ENCODE measurements at places on chromosomes 11 and 22. TPM values are rescaled to one million over a fixed set of nuclear protein-coding genes. Genes with fewer than 3 reads are reported as not detected.

The RTN4RL2 gene
- total RNA-seq: 0.72 TPM

The KRTAP5-10 gene
- not detected for total RNA-seq

The DDIAS gene
- total RNA-seq: 23.4 TPM

The OR8G1 gene
- total RNA-seq: not detected

The KREMEN1 gene
- 6.2 TPM for total RNA-seq

The LRRC74B gene
- under 0.01 TPM for total RNA-seq

The OR8A1 gene
- not detected for total RNA-seq

The P2RY6 gene
- 9.9 TPM for total RNA-seq

The MOB2 gene
- 24.3 TPM for total RNA-seq

The CHRM1 gene
- total RNA-seq: not detected

The BCO2 gene
- total RNA-seq: 0.10 TPM

The EPS8L2 gene
- total RNA-seq: 3.4 TPM

The GAL gene
- not detected for total RNA-seq

The RIC3 gene
- not detected for total RNA-seq

- DNase-seq: peak; percentile 64
Observed at GRCh38 chr11:29300420-29300819, 716.4 kb downstream of the KCNA4 start.

GRCh38 chr22:19122143-19122751 is at the start of gene DGCR2:
Gene DGCR2 (minus strand): TSS chr22:19122412. CDS start chr22:19122206, 206 bp downstream.
- peak; percentile 91 for DNase-seq

DNA sequence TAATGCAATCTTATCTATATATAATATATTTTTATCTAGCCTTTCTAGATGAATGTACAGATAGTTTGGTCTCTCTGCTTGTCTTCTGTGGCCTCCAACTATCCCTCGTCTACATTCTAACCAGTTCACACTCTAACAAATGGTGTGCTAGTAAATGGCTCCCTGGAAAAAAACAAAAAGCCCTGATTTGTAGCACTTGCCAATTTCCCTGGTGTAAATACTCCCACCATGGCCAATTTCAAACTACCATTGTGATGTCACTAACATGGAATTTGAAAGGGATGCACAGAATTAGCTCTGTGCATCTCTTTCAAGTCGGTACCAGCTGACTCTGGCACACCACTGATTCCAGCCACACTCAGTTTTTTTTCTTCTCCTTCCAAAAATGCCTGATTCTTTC is 154.6 kb downstream of the MYO18B start:
- no peak for DNase-seq

DNA sequence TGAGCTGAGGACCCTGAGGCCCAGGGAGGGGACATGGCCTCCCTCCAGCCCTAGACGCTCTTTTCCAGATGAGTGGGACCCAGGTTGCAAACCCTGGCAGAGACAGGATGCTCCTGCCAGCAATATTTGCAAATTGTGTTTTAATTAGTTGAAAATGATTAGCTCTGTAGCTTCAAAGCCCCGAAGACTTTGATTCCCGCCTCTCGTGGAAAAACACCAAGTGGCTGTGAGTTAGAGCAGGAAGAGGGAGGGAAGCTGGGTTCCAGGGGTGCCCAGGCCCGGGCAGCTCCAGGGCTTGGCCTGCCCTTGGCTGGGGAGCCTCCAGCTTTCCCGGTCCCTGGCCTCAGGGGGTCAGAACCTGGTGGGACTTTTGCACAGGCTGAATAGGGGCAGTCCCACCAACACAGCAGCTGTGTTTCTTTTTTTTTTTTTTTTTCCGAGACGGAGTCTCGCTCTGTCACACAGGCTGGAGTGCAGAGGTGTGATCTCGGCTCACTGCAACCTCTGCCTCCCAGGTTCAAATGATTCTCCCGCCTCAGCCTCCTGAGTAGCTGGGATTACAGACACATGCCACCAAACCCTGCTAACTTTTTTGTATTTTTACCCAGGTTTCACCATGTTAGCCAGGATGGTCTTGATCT is 101.6 kb upstream of the RTL6 start:
- DNase-seq: no peak

GRCh38 chr11:65645710-65646109 is 7.8 kb downstream of the SIPA1 start:
- DNase-seq: no peak

DNA sequence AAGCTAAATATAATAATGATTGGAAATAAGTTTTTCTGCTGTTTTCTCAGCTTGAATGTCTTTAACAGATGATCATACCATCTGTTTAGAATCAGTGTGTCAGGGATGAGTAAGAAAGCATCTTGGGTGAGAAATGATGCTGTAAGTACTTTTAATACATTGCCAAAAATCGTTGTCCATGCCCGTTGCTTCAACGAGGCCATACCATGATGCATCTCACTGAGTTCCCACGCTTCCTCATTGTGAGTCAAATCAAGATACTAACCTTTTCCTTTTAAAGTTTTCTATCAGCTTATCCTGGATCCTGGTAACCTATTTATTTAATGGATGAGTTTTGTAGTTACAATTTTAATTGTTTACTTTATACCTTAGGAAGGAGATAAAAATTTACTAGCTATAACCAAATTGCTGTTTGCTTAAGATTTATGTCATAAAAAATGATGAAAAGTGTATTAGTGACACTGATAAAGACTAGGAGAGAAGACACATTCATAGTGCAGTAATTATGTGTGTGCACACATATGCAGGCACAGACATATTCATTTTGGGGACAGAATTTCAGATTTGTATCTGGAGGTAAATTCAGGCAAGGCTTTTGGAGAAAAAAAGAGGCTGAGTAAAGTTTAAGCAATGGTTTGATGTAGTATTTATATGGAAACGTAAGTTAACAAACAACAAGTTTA is 154.8 kb downstream of the UVRAG start:
- peak; percentile 88 for DNase-seq

- no peak for DNase-seq
Observed at GRCh38 chr11:123640029-123640428, 14.4 kb downstream of the SCN3B start.

- peak; percentile 89 for DNase-seq
Observed at GRCh38 chr11:1559111-1559951, 12.7 kb downstream of the DUSP8 start.

- peak; percentile 33 for DNase-seq
Observed at GRCh38 chr11:46386674-46387073, 4.9 kb downstream of the CHRM4 start.

DNA sequence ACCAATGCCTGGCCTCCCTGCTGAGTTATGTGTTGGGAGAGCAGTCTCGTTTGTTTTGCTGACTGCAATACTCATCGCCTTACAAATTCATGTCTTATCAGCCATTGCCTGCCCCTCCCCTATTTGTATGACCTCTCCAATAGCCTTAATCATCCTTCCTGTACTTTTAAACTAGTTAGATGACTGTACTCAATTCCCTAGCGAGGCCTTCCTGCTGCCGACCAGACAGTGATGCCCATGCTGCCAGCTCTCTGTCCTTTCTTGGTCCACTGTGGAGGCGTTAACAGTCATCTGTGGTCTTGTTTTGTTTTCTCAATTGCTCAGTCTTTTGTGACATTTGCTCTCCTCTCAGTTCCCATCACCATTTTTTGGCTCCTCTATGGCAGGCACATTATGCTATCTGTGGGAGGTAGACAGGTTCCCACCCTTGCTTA is 20.3 kb upstream of the YPEL1 start:
- peak; percentile 7 for DNase-seq

- no peak for DNase-seq
Observed at GRCh38 chr11:112570333-112570732, 309.7 kb upstream of the PLET1 start.

DNA sequence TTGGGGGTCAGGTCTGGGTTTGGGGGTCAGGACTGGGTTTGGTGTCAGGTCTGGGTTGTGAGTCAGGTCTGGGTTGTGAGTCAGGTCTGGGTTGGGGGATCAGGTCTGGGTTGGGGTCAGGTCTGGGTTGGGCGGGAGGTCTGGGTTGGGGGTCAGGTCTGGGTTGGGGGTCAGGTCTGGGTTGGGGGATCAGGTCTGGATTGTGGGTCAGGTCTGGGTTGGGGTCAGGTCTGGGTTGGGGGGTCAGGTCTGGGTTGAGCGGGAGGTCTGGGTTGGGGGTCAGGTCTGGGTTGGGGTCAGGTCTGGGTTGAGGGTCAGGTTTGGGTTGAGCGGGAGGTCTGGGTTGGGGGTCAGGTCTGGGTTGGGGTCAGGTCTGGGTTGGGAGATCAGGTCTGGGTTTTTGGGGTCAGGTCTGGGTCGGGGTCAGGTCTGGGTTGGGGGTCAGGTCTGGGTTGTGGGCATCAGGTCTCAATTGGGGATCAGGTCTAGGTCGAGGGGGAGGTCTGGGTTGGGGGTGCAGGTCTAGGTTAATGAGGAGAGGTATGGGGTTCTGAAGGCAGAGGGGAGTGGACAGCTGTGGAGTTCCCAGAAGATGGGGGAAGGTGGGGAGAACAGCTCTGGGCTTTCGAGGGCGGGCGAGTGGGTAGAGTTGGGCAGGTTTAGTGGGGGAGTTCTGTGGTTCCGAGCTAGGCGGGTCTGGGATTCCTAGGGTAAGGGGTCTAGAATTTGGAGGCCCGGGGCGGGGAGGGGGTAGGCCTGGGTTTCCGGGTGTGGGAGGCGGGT is 629 bp downstream of the TTLL8 start:
- DNase-seq: no peak

DNA sequence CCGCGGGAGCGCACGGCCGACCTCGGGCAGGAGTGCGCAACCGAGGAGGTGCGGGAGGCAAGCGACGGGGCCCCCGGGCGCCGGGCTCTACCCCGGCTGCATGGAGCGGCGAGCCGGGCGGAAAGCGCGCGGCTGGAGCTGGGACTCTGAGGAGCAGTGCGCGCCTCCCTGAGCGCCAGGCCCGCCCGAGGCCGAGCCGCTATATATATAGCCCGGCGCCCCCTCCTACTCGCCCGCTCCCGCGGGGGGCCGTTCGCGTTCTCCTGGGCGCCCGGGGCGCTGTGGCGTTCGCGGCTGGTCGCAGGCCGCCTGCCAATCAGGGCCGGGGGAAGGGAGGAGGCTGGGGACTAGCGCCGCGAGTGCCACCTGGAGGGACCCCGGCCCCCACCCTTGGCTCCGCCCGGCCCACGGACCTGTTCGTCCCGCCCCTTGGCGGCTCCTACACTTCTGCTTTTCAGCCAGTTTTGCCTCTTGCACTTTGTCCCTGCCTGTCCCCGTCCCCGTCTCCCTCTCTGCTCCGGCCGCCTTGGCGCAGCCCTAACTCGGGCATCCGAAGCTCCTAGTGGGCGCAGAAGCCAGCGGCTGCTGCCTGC is at the start of gene FGF4:
FGF4 (minus strand) TSS at position 179 of the 593 bp plus-strand sequence. CDS start 257 bp downstream, outside the sequence.
- DNase-seq: no peak

DNA sequence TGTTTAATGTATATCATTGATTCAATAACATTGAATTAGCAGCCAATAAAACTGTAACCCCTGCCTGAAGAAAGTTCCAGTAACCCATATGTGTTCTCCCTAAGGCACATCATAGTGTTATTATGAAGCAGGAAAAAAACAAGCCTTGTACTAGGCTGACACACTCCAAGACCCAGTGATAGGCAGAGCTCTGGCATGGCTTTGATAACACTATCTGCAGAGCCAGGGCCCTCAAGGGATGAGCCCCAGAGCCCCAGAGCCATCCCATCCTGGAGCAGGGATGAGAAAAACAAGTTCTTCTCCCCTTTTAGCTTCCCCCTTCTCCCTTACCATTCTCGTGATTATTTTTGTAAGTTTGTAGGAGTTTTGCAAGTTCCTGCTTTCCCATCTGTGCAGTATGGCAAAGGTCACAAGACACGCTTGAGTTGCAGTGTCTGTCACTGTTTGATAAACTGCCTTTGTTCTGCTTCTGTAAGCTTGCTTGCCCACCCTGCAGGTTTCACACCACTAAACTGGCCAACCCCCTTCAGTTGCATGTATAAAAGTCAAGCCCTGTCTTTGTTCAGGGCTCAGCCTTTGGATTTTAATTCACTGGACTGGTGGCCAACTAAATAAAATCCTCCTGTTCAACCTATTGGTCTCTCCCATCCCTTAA is 22.3 kb upstream of the GUCY1A2 start:
- peak; percentile 87 for DNase-seq

DNA sequence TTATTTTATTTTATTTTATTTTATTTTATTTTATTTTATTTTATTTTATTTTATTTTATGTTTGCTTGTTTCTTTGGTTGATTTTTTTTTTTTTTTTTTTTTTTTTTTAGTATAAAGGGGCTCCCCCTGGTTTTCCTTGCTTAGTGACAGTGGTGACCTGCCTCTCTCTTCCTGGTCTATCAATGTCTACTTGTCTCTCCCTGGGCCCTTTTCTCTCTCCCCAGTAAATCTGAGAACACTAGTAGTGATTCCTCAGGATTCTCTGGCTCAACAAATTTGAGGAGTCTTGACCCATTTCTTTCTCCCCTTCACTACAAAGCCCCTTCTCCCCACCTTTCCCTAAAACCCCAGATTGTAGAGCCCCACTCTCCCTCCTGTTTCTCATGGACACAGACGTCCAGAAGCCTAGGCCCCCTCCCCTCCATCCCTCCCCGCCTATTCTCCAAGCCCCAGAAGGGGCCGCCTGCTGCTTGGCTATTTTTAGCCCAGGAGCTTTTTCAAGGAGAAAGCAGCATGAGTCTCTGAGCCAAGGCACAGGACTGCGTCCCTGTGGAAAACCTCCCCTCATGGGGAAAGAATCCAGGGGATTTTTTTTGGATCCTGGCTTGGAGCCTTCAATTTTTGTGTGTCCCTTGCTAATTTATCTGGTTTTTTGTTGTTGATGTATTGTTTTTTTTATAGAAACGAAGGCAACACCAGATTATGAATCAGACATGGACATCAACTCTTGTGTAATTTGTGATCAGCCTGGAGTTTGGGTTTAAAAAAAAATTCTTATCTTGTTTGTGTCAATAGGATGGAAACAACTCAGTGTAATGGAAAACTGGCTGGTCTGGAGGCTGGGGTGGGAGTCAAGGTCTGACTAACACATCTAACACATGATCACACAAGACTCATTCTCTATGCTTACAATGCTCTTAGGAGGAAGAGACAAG is 17.5 kb upstream of the ACCSL start:
- peak; percentile 22 for DNase-seq

GRCh38 chr11:133892584-133893380 is 47.5 kb upstream of the SPATA19 start:
- DNase-seq: no peak

DNA sequence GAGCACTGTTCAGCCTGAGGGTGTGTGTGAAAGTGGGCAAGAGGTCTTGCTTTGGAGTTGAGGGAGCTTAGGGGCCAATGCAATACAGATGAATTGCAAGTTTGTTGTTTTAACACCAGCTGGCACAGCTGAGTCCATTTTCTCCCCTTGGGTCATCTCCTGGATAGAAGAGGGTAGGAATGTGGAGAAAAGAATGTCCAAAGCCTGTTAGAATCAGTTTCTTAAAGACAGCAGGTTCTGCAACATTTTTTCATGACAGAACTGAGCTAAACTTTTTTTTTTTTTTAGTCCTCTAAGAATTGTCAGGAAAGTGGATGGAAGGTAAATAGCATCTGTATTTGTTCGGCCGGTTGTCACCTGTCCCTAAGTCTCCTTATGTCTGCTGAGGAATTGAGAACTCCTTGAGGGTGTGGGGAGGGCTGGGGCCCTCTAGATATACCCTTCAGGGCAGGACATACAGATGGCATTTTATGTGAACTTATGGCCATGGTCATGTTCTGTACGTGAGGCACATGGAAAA is 211.1 kb upstream of the CADM1 start:
- no peak for DNase-seq

GRCh38 chr11:71563406-71563805 is 2.0 kb upstream of the KRTAP5-10 start:
- peak; percentile 77 for DNase-seq

Measured in RPMI7951 (cell line).